ENCODE measurements at places on chromosomes 16 and 17.

DNA sequence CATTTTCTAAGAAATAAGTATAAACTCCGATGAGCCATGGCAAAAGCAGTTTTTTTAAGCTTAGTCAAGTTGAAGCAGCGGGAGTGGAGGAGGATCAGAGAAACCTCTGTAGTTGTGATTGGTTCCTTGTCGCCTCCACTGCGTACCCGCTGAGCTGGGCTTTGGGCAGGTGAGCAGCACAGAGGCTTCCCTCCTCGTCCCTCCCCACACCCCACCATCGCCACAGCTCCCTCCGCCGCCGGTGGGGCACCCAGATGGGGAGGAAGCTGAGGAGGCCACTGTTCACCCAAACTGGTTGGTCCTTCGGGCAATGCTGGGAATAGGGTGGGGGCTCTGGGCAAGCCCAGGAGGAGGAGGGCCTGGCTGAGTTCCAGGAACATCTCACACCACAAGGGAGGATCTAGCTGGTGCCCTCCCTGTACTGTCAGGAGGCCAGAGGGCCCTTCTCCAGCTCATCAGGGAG lies 5.2 kb upstream of the MRPL38 start:
- DNase-seq: no peak

- DNase-seq: no peak
Measured at GRCh38 chr16:23428351-23428750, 24.6 kb downstream of the COG7 start.

- no peak for DNase-seq
Measured at GRCh38 chr17:82548681-82549303, 29.3 kb downstream of the FOXK2 start.

DNA sequence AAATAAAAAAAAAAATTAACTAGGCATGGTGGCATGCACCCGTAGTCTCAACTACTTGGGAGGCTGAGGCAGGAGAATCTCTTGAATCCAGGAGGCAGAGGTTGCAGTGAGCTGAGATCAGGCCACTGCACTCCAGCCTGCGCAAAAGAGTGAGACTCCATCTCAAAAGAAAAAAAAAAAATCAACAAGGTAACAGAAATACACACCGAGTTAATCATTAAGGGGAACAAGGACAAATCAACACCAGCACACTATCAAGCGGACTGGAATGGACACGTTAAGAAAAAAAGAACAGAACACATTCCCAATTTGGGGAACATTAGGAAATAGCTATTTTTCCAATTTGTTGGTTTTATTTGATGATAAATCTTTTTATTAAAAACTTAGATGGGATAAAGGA lies 28.4 kb upstream of the GLG1 start:
- no peak for DNase-seq
